ENCODE measurements at places on chromosomes 12 and 14. TPM values are rescaled to one million over a fixed set of nuclear protein-coding genes. Genes with fewer than 3 reads are reported as not detected.
A peak's percentile ranks its signal among the peaks of the same experiment; 100 is the strongest.

Gene AMN
- not detected for total RNA-seq

Gene FAR2
- total RNA-seq: 0.54 TPM

Gene RNF212B
- total RNA-seq: not detected

Gene SPTLC2
- 55.0 TPM for total RNA-seq

Gene GUCY2C
- total RNA-seq: 0.06 TPM

Gene TMTC2
- 3.3 TPM for total RNA-seq

Gene PUS1
- 35.8 TPM for total RNA-seq

Gene SYT1
- 4.9 TPM for total RNA-seq

Gene ALX1
- not detected for total RNA-seq

Gene TESPA1
- not detected for total RNA-seq

Gene USP44
- not detected for total RNA-seq

Gene CCDC197
- total RNA-seq: not detected

Gene RD3L
- total RNA-seq: not detected

Gene MSI1
- not detected for total RNA-seq

GRCh38 chr12:7210642-7211151, 21.2 kb downstream of the PEX5 start:
- no peak for DNase-seq

DNA sequence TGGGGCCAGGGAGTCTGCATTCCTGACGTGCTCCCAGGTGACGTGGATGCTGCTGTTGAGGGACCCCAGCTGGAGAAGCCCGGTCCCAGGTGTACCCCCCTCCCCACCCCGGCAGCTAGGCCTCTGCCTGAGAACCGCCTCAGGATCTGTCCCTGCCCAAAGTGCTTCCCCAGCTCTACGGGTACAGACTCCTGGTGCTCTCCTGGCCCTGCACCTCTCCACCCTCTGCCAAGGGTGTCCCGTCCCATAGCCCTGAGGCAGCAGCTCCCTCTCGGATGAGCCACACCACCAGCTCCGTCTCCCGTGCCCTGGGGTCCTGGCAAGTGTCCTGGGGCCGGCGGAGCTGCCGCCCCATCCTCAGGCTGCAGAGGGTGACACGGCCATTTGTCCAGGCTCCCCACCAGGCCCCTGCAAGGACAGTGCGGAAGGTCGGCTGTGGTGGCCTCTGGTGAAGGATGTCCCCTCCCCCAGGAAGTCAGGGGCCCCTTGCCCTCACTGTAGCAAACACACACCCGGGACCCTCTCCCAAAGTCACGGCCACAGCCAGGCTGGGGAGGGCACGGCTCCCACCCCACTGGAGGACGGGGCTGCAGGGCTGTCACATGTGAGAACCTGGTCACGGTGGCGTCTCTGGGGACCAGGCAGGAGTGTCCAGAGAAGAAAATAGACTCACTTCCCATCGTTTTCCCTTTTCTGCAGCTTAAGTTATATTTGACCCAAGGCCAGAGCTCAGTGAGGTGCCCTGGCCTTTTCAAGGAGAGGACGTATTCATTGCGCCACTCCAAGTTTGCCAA, 74.4 kb upstream of the FBRSL1 start:
- DNase-seq: no peak

DNA sequence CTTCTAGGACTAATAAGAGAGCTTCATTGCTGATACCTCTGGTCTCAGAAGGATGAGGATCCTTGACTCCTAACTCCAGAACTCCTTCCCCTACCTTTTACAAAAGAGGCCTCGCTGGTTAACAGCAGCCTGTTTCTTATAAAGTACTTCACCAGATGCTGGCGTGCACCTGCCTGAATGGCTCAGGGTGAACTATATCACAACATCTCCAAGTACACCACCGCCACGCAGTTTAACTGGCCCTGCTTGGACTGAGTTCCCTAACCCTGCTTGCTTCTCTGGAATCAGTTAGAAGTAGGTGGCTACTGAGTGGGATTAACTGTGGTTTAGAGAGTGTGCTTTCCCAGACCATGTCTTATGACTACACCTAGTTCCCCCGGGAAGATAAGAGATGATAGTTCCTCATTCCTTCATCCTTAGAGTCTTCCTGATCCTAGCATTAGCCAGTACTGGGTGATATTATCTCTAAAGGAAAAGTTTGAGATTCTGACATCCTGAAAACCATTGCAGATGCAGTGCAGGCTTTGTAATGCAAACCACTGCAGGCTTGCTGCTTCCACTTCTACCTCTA, 3.0 kb downstream of the FOXJ2 start:
- DNase-seq: peak; percentile 41

DNA sequence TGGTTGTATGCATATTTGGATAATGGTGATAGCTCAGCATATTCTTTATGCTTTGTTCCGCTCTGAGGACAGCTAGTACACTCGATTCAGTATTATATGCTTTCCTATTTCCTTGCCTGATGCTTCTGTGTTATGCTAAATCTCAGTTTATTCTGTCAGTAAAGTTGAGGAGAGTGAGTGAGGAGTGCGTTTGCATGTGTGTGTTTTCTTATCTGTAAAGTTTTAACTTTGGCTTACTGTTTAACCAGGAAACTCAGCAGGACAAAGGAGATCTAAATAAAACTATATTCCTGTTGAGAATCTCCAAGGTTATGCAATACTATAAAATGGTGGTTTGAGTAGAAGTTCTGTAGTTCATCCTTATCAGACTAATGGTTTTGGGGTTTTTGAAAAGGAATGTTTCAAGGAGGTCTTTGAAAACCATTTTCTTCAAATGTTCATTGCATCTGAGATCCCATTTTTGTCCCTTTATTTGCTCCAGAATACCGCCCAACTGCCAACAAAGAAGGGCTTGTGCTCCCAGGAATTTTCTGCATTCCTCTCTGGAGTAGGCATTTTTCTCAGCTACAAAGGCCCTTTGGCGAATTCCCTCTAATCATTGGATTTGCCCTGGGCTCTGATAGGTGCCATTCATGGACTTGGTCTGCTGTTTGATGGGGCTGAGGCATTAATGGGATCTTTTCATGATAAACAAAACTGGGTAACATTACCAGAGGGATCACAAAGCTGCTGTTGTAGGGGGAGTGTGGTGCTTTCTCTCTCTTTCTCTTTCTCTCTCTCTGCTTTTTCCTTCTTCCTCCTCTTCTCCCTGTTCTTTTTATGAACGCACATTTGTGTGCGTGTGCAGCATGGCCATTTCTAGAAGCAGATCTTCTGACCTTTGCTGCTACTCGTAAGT, 71.7 kb downstream of the HMGA2 start:
- DNase-seq: no peak

DNA sequence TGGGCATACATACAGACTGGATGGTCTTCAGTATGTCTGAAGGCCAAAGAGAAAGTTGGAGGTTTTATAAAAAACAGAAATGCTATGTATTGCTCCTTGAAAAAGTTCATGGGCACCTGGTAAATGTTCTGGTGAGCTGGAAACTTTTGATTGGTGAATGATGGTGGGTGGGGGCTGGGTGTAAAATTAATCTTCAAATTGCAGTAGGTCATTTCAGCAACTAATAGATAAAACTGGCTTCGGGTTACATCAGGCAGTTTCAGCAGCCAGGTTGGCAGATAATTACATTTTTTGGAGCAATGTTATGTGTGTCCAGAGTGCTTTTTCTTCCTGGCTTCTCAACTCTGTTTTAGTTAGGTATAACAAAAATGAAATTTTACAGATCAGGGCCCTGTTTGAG, 35.3 kb downstream of the SDR9C7 start:
- DNase-seq: no peak

DNA sequence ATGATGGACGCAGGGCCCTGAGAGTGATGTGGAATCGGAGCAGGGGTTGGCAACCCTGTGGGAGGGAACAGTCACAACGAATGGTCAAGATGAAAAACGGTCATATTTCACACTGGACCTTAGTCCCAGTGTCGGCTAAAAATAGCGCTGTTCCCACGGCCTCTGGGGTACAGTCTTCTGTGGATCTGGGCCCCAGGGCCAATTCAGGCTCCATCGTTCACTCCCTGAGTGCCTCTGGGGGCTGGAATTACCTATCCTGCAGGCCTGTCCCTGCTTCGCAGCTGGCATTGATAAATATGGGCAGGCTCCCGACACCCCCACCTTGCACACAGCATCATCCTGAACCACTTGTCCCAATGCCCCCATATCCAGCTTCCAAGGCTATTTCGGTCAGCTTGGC, 18.6 kb downstream of the GSC start:
- no peak for DNase-seq

- no peak for DNase-seq
Observed at GRCh38 chr12:81797100-81797499, 38.0 kb upstream of the PPFIA2 start.

- no peak for DNase-seq
Observed at GRCh38 chr14:66087231-66087630, 398.9 kb upstream of the CCDC196 start.

DNA sequence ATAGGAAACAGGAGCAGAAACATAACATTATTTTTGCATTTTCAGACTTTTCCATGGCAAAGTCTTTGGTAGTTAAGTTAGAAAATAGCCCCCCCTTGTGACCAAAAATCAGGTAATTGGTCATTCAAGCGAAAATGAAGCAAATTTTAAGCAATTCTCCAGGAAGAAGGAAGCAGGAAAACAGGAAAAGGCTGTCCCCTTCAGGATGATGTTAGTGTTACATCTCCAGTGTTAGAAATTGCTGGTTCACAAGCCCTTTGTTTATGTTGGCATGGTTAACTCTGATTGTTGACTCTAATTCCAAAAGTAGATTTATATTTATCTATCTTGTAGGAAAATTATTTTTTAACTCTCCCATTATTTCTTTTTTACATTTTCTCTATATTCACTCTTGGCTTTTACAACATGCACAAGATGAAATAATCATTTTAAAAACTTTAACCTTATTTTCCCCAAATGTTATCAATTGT, 18.8 kb upstream of the GAS2L3 start:
- peak; percentile 90 for DNase-seq

DNA sequence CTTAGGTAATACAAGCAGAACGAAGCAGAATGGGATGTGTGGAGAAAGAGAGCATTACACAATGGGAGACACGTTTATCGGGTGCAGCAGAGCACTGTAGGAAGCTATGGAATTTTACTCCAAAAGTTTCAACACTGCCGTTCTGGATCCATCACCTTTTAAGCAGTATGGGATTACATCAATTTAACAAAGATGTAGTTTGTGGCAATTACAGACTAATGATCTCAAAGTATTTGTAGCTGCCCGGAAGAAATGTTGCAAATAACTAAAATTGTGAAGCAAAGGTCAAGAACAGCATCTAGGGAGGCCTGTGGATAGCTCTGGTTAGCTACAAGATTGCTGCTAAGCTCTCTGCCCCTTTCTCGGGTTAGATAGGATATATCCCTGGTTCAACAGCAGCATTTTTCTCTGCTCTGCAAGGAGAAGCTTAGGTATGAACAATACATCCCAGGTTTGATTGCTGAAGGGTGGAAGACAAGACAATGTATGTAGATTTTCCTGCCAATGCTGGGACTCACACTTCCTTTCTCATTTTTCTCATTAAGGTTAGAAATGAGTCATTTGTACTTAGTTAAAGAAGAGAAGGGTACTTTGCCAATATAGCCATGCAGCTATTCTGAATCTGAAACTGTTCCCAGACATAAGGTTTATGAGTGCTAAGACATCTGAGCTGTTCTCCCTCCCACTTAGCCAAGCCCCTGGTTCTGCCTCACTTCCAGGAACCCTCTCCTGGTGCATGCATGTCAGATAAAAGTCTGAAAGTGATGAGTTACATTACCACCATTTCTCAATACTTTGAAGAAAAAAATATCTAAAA, 75.0 kb upstream of the HIF1A start:
- peak; percentile 48 for DNase-seq

DNA sequence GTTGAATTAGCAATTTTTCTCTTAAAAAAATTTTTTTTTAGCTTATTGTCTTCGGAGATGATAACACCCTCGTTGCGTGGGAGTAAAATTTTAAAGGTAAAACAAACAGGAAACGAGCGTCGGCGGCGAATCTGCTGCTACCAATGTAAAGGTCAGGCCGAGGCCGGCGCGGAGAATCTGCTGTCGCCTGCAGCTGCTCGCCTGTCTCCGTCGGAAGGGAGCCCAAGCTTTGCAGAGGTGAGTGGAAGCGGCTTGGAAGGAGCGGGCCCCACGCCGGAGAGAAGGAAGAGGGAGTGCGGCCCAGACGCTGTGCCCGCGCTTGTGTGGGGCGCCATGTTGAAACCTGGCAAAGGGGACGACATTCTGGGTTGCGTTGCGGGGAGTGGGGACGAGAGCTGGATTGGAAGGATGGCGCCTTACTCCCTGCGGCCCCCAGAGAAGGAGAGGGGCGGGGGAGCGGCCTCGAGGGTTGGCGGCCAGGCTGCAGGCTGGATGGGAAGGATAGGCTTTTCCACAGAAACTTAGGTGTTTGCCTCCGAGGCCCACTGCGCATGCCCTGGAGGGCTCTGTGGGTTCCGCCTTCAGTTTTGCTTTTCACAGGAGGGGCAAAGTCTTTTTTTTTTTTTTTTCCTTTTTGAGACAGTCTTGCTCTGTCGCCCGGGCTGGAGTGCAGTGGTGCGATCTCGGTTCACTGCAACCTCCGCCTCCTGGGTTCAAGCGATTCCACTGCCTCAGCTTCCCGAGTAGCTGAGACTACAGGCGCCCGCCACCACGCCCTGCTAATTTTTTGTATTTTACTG, at the start of gene SNRNP35:
Gene SNRNP35, plus strand, starts transcription at position 160 of the 800 bp plus-strand sequence. CDS start 7,402 bp downstream, outside the sequence.
- peak; percentile 77 for DNase-seq

DNA sequence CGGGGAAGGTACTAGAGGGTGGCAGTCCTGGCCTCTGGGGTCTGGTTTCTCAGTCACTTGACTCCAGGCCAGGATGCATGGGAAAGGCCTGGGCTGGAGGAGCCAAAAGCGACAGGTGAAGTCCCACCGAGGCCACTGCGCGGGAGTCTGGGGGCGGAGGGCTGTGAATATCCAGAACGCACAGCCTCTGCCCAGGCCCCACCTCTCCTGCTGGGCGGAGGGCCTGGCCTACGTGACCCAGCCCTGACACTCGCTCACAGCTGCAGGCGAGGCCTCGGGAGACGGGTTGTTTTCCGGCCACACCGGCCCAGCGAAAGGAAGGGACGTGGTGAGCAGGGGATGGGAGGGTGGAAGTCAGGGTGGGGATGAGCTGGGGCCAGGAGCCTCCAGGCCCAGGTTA, 91.2 kb downstream of the RFLNA start:
- no peak for DNase-seq

GRCh38 chr12:31874961-31875608, 84.1 kb upstream of the RESF1 start:
- peak; percentile 39 for DNase-seq

DNA sequence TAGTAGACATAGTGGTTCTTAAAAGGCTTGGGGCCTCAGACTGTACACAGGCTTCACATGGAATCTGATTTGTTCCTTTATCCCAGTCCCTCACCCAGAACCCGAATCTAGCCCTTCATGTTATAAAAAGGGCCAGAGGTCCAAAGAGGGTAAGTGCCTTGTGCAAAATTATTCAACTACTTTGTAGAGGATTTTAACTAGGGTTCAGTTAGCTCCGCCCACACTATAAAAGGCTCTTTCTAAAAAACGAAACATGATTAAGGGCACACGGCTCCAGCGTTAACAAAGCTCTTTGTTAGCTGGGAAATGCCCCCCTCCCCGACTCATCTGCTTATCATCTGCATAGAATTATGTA, 3.2 kb upstream of the SOCS2 start:
- DNase-seq: no peak

DNA sequence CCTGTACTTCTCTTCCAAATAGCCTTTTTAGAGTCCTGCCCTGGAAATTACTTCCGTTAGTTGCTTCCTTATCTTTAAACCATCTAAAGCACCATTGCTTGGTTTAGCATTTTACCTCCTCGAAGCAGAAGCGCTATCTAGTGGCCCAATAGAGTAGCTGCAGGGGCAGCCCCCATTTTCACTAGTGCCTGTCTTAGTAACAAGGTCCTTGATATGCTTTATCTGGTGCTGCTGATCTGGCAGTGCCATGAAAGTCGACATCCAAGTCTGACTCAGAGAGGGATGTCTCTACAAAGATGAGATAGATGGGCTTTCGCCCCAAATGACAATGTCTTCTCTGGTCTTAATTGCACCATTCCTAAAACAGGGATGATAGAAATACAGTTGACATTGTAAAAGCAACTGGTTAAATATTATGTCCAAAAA, 25.0 kb upstream of the CIT start:
- DNase-seq: peak; percentile 78

Measured in HFFc6 (cell line).